ENCODE measurements at places on chromosomes 6 and 20. TPM values are rescaled to one million over a fixed set of nuclear protein-coding genes. Genes with fewer than 3 reads are reported as not detected.

GRCh38 chr20:19697415-19697814 lies 60.6 kb upstream of the RIN2 start:
- DNase-seq: no peak

- DNase-seq: no peak
These were observed 112.9 kb upstream of the LRFN2 start for GRCh38 chr6:40700006-40700580.

The ZHX3 gene
- 22.6 TPM for total RNA-seq

- DNase-seq: no peak
These were observed 159.1 kb downstream of the TBX18 start for GRCh38 chr6:84605298-84605697.

DNA sequence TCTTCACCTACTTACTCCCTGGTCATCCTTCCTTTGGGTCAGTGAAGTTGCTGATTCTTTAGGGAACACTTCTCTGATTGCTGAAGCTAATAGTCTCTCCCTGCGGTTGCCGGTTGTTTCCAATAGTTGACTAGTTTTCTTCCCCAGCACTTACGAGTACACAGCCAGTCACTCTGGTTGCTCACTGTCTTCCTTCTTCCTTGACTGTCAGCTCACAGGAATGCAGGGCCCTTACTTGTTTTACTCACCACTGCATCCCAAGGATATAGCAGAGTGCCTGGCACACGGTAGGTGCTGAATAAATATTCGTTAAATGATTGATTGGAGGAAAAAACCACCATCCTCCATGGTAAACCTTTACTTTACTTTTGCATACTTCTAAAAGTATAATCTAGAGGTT lies 345.0 kb downstream of the QKI start:
- DNase-seq: no peak

- DNase-seq: no peak
These were observed 35.2 kb downstream of the SYNDIG1 start for GRCh38 chr20:24504331-24505285.

DNA sequence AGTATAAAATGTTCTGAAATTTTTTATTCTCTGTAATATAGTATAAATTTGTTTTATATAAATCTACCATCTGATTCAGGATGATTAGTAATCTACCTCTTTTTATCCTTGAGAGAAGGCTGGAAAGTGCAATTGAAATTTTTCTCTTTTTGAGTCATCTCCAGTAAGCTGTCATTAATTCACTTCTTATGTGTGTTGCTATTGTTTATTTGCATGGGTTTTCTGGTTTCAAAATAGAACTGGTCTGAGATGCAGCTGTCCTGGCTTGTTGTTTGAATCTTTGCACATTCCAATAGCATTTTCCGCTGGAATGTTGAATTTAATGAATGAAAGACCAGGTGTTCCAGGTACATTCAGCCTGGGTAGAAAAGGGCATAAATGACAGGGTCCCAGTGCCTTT lies 24.3 kb upstream of the TAB2 start:
- no peak for DNase-seq

The SYCP2 gene
- 8.8 TPM for total RNA-seq
